ENCODE measurements at places on chromosomes 3 and 15. TPM values are rescaled to one million over a fixed set of nuclear protein-coding genes. Genes with fewer than 3 reads are reported as not detected.

GRCh38 chr15:73964736-73965093 lies 27.4 kb downstream of the STOML1 start:
- DNase-seq, result peak; percentile 70

DNA sequence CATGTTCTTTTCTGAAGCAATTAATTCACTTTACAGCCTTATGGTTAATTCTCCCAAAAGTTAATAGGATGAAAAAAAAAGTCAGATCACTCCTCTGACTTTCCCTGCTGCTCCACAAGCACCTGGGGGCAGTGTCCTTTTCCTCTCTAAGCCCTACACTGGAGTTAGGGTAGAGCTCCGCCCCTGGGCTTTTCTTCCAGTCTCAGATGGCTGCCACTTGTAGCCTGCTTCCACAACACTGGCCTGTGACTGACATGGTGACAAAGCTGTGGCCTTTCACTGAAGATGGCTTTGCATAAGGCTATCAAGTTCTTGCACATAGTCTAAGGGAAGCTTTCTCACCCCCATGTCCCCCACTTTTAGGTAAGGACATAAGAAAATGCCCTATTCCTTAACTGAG lies 1.3 kb upstream of the MON1A start:
- DNase-seq, result no peak

DNA sequence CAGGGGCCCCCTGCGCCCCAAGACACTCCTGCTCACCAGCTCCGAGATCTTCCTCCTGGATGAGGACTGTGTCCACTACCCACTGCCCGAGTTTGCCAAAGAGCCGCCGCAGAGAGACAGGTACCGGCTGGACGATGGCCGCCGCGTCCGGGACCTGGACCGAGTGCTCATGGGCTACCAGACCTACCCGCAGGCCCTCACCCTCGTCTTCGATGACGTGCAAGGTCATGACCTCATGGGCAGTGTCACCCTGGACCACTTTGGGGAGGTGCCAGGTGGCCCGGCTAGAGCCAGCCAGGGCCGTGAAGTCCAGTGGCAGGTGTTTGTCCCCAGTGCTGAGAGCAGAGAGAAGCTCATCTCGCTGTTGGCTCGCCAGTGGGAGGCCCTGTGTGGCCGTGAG lies 3.1 kb upstream of the STAB1 start:
- DNase-seq, result no peak

- no peak for DNase-seq
These were observed 3.0 kb upstream of the C3orf52 start for GRCh38 chr3:112083239-112083638.

- no peak for DNase-seq
These were observed 111.6 kb downstream of the KBTBD8 start for GRCh38 chr3:67109651-67110204.

GRCh38 chr3:173923204-173923603 lies 525.7 kb downstream of the NLGN1 start:
- no peak for DNase-seq

DNA sequence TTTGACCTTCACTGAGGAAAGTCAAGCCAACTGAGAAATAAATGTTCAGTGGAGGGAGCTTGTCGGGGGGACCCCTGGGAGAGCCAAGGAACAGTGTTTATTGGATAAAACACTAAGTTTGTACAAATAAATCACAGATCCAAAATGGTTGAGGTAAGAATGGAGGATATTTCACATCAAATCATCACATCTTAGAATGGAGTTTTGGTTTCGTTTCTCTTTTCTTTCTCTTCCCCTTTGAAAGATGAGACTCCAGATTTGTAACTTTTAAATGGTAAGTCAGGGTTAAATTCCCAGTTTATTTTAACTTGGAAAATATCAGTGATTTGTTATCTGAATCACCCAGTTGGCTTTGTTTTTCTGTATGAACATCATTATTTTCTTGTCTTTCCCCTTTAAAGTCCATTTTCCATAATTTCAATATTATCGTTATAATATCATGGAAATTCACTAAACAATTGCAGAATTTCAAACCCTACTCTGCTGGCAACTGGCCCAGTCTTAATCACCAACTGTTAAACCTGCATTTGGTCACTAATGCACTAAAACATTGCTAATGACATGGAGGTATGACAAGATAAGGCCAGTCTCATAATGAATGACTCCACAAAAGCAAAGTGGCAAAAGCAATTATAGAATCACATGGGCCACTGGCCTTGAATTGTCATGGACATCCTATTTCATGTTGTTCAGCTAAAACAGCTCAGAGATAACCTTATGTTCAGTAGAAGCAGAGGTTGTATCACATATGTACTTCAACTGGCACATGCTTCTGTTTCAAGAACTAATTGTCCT lies 295.1 kb downstream of the SHOX2 start:
- no peak for DNase-seq

DNA sequence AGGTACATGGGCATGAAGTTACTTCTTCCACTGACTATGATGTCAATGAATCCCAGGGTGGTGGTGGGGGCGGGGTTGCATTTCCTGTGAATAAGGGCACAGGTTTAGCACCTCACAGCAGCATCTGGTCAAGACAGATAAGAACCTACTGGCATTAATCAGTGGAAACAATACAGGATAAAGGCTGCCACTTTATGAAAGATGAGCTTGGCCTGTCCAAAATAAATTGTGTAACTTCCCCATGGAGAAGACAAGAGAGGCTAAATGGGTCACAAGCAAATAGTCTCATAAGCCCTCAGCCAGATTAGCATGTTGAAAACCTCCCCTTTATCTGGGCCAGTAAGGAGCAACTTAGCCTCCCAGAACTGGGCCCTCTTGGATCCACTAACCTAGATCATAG lies 27.4 kb upstream of the PLSCR2 start:
- no peak for DNase-seq

DNA sequence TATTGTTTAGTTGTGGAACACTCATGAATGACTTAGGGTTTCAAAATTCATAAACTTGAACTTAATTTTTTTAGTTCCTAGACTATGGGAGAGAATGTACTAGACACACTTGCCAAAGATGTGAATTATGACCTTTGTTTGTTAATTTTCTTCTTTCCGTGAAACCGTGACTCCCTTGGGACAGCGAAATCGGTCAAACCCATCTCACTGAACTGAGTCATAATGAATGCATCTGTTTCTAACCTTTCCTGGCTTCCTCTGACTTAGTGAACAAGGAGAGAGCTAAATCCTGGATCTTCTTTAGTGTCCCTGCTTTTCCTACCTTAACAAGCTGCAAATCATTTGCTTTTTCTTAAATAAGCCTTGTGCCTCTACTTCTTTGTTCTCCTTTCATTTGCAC lies 85.5 kb downstream of the LARS2 start:
- DNase-seq, result no peak

GRCh38 chr3:77392181-77392580 lies 352.3 kb downstream of the ROBO2 start:
- DNase-seq, result no peak

DNA sequence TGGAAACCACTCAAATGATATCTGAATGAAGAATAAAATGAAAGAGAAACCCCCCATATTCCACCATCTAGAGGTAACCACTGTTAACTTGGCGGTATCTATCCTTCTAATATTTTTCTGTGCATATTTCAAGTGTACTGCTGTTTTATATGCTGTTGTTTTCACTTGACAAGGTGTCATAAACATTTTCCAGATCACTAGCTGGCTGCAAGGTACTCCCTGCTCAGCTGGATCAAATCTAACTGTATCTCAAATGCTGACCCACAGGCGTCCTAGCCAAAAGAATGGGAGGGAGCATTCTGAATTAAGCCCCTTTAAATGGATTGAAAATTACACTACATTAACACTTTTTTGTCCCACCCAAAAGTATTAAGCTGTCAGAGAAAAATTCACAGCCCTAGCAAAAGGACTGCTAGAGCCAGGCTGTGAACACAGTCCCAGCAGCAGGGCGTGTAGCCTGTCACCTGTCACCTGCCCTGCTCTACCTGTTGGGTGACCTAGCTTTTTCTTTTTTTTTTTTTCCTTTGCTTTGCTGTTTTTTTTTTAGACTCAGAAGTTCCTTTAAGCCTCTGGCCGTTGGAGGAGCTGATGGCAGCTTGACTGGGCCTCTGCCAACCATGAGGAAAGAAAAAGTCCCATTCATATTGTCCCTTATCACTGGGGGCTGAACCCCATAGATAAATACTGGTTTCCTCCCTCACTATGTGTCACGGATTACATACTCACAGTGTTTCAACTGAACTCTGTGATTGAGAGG lies 93.7 kb upstream of the TSC22D2 start:
- peak; percentile 47 for DNase-seq

GRCh38 chr3:147397155-147397874 lies 9.0 kb downstream of the ZIC4 start:
- DNase-seq, result no peak

- no peak for DNase-seq
These were observed 46.6 kb downstream of the CPNE4 start for GRCh38 chr3:131988209-131988608.

DNA sequence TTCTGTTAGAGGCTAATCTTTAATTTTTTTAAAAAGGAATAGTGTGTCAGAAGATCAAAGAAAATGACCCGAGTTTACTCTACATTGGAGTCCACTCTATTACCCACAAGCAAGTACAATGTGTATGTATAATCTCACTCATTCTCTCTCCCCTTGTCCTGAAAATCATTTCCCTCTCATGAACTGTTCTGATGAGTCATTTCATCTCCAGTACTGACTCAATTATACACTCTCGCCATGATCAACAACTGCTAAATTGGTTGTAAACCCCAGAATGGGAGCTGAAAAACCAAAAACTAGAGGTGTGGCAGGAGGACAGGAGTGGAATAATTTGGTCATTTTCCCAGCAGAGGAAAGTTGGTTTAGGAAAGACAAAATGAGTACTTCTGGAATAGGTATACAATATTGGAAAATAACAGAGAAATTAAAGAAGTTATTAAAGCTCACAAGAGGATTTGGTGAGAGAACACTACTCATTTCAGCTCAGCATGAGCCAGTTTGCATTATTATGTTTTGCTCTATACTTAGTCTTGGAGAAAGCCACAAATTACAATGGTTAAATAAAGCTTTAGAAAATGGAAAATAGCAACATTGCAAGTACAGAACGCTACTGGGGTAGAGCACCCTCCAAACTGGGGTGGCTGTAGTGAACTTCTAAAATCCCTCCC lies 144.3 kb upstream of the PFN2 start:
- no peak for DNase-seq

- DNase-seq, result no peak
These were observed 198.4 kb downstream of the CADPS start for GRCh38 chr3:62676689-62677271.

GRCh38 chr15:100019601-100020000 lies 286.4 kb upstream of the LYSMD4 start:
- no peak for DNase-seq

DNA sequence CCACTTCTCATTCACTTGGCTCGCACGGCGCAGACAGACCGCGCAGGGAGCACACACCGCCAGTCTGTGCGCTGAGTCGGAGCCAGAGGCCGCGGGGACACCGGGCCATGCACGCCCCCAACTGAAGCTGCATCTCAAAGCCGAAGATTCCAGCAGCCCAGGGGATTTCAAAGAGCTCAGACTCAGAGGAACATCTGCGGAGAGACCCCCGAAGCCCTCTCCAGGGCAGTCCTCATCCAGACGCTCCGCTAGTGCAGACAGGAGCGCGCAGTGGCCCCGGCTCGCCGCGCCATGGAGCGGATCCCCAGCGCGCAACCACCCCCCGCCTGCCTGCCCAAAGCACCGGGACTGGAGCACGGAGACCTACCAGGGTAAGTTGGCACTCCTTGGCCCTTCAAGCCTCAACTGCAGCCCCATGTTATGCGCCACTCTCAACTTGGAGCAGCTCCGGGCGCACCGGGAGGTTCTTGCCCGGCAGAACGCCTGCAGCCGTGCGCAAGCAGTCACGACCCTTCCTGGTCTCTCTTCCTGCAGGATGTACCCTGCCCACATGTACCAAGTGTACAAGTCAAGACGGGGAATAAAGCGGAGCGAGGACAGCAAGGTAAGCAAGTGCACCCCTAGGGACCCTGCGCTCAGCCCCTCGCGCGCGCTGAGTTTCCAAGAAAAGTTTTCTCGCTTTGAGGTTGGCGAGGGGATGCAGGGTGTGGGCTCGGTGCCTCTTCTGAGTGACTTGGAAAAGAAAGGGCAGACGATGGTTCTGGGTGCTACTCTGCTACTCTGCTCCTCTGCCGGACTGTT lies at the start of gene BHLHE40:
Gene BHLHE40 (plus strand): TSS at position 10 of the 801 bp plus-strand sequence. CDS start 282 bp downstream, at position 292.
- DNase-seq, result peak; percentile 51

DNA sequence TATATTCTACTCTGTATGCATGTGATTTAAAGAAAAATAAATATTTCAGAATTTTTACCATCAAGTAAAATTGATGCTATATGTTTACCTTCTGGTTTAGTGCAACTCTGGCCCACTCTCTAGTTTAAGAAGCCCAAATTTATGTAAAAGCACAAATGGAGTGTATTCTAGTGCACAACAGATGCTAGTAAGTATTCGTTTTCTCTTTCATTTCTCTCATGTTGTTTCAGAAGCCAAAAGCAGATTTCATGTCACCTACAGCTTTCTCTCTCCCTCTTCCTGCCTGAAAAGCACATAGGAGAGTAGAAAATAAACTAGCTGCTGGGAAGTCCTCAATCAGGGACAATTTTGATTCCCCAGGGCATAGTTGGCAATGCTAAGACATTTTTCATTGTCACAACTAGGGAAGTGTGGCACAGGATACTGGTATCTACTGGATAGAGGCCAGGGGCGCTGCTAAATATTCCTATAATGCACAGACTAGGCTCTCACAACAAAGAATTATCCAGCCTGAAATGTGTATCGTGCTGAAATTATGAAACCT lies 147.4 kb upstream of the ARHGEF26 start:
- no peak for DNase-seq

- peak; percentile 76 for DNase-seq
These were observed 47.6 kb downstream of the SETMAR start for GRCh38 chr3:4350789-4351163.

DNA sequence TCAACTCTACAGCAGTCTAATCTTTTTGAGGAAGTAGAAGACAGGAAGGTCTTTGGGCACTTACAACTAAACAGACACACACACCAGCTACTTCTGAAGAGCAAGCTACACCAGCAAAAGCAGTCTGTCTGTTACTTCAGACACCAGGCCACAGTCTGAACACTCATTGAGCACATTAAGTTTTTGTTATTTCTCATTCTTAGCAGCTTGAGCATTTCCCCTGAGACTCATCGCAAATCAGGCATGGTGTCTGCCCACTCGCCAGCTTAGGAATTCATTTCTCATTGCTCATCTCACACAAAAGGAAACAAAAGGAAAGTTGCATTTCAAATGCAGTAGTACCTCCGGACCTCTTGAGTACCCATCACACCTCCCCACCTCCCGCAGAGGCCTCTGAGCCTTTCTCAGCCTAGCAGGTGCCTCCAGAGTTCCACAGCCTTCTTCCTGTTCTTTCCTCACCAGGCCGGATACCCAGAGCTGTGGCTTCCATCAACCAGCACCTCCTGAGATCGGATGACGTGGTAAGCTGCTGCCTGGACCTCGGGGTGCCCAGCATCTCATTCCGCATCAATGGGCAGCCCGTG lies 302.0 kb downstream of the RYR3 start:
- no peak for DNase-seq

GRCh38 chr3:159789742-159790635 lies 198.6 kb upstream of the IL12A start:
- no peak for DNase-seq

The MEIS2 gene
- total RNA-seq, result 14.1 TPM

The GHSR gene
- total RNA-seq, result not detected

The KIF15 gene
- 1.8 TPM for total RNA-seq

The ADAM10 gene
- 142 TPM for total RNA-seq

The CDAN1 gene
- total RNA-seq, result 13.4 TPM

The PEX5L gene
- not detected for total RNA-seq

The FOXB1 gene
- not detected for total RNA-seq

The PAQR9 gene
- not detected for total RNA-seq

All from left lung (tissue), 14 donors.